ENCODE measurements at places on chromosomes 5 and 9. TPM values are rescaled to one million over a fixed set of nuclear protein-coding genes. Genes with fewer than 3 reads are reported as not detected.

The RFESD gene
- polyA plus RNA-seq, result 4.1 TPM

The BBLN gene
- polyA plus RNA-seq, result 145 TPM

The TNFSF15 gene
- polyA plus RNA-seq, result 0.03 TPM

The SLCO6A1 gene
- not detected for polyA plus RNA-seq

The CCL28 gene
- polyA plus RNA-seq, result 13.1 TPM

The TMCO6 gene
- 14.7 TPM for polyA plus RNA-seq

The PHF24 gene
- polyA plus RNA-seq, result 0.06 TPM

The ORM2 gene
- polyA plus RNA-seq, result not detected

The PSD2 gene
- polyA plus RNA-seq, result not detected

The OR13C8 gene
- polyA plus RNA-seq, result not detected

The RABGAP1 gene
- 19.0 TPM for polyA plus RNA-seq

The SPIN1 gene
- 13.6 TPM for polyA plus RNA-seq

The PKN3 gene
- polyA plus RNA-seq, result 0.11 TPM

The WHRN gene
- 0.89 TPM for polyA plus RNA-seq

The ARSI gene
- not detected for polyA plus RNA-seq

The WDR31 gene
- polyA plus RNA-seq, result 0.13 TPM

The PALM2AKAP2 gene
- polyA plus RNA-seq, result 0.18 TPM

The ZNF346 gene
- 17.7 TPM for polyA plus RNA-seq

The SPZ1 gene
- polyA plus RNA-seq, result not detected

The LHX3 gene
- not detected for polyA plus RNA-seq

The C8G gene
- polyA plus RNA-seq, result not detected
